ENCODE measurements at places on chromosomes 7 and 10.

GRCh38 chr10:12165999-12166775 is 29.5 kb downstream of the NUDT5 start:
- DNase-seq = no peak

- no peak for DNase-seq
These were observed 3.4 kb downstream of the CRPPA start for GRCh38 chr7:16417906-16418305.

DNA sequence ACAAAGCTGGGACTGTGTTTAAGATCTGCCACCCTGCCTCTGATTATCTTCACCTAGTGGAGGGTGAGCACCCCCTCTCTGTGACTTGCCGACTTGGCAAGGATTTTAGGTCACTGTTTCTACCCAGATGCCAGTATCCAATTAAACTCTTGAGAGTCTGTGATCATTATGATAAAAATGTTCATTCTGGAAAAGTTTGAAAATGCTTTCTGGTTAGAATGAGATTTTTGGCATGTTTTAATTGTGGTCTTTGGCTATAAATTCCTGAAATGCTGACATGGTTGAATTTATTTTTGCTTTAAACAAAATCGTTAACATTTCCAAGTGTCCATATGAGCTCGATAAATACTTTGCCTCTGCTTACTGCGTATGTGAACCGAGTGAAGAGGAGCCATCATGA is 221.4 kb downstream of the BICC1 start:
- DNase-seq = no peak

GRCh38 chr10:114024876-114025610 is 18.6 kb upstream of the ADRB1 start:
- no peak for DNase-seq

GRCh38 chr10:86451604-86451960 is 70.0 kb downstream of the WAPL start:
- no peak for DNase-seq

DNA sequence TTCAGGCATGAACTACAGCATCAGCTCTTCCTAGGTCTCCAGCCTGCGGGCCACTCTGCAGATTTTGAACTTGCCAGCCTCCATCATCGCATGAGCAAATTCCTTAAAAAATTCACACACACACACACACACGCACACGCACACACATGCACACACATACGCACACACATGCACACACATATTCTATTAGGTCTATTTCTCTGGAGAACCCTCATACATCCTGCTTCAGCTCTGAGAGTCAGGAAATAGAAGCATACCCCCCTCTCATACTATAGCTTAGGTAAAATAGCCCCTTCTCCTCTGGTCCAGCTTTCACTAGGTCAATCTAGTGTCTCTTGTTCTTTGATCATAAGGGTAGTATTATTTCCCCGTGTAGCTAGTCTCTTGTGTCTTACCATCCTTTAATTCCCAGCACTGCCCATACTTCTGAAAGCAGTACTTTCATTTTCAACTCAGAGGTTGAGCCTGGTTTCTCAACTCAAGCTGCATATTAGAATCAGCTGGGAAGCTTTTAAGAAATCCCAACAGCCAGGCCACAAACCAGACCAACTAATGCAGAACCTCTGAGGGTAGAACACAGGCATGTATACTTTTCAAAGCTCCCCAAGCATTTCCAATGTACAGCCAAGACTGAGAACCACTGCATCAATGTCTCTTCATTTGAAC is 30.9 kb upstream of the ITGB8 start:
- DNase-seq = no peak

DNA sequence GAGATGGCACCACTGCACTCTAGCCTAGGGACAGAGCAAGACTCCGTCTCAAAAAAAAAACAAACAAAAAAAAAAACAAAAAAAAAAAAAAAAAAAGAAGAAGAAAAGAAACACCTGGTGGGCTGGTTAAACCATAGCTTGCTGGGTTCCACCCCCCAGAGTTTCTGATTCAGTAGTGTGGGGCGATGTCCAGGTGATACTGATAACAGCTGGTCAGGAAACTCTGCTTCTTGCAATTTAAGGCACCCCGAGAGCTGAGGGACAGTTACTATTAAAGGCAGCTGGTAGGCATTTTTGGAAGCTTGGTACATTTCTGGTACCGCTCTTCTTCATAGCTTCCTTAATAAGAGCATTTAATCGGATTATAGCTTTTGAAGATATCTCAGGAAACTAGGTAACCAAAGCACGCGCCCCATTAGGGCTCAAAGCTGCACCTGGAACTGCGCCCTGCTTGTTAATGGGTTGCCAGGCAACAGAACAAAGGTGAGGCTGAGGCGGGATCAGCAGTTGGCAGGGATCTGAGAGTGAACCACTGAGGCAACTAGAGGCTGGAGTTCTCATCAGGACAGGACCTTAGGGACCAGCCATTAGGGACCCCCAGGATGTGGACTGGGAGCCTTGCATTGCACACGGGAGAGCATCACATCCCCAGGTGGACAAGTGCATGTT is 6.5 kb upstream of the SDK1 start:
- no peak for DNase-seq

DNA sequence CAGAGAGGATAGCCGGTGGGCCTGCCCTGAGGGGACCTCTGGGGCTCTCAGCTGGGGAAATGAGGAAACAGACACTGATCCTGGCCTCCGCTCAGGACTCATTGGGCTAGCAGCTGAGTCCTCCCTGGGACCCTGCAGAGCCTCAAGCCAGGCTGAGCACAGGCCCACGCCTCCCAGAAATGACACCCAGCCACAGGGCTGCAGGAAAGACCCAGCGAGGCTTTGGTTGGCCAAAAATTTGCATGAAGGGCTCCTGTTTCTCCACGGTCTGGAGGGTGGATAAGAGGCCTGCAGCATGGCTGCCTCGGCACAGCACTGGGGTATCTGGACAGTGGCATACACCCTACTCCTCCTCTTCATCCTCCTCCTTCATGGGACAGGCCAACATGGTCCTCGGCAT is 60.4 kb downstream of the ZNF33B start:
- DNase-seq = no peak

DNA sequence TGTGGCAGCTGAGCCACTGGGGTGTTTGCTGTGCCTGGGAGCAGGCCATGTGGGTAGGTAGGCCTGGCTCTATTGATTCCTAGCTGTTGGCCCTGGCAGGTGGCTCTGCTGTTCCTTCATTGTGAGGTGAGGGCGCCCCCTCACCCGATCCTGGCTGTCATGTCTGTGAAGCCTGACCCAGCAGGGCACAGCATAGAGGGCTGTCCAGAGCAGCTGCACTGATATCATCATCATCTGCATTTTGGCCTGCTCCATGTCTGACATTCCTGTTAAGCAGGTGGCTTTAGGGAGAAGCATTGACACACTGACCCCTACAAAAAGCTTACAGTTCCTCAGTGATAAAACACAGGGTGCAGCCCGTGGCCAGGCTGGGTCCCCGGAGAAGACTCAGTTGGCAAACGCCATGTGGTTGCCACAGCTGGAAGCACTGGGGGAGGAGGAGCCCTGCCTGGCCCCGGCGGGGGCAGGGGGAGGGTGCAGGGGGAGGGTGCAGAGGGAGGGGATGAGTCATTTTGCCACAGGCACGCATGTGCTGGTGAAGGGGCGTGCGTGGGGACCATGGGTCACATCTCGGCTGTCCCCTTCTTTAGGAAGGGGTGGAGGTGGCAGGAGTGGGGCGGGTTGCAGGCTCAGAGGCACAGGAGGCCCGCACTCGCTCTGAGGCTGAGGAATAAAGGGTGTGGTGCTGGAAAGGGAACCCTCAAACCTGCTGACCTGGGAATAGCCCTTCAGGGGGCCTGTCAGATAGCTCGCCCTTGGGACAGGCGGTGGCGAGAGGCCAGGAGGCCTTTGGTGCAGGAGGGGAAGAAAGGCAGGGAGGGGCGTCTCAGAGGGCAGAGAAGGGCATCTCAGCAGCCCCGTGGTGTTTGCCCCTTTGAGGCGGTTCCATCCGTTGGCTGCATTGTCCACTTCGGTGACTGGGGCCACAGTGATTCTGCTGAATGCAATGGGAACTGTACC is 31.6 kb downstream of the IKZF1 start:
- peak; percentile 66 for DNase-seq

- no peak for DNase-seq
These were observed 310.1 kb downstream of the TCERG1L start for GRCh38 chr10:131001438-131001837.

- DNase-seq = no peak
These were observed 31.9 kb downstream of the LCOR start for GRCh38 chr10:96863922-96864543.

- no peak for DNase-seq
These were observed 232.6 kb upstream of the FERD3L start for GRCh38 chr7:19377611-19378344.

DNA sequence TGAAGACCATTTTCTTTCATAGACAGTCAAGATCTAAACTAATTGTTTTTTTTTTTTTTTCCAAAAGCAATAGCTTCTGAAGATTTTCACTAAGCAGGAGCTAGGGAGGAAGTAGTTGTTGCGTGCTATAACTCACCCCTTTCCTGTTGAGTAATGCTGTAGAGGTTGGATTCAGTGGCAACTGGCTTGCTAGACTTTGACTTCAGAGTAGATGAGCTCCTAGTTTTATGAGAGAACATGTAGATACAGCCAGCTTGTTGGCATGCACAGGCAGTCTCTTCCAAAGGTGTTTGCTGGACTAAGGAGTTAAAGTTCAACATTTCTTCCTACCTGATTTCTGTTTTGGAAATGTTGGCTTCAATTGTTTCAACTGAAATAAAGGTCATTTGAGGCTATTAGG is 66.2 kb upstream of the MXI1 start:
- DNase-seq = no peak

Measured in stimulated activated CD8-positive, alpha-beta memory T cell treated with anti-CD3 and anti-CD28 coated beads, Interleukin-15, amount 100 ng/mL, for 1 hour (primary cell).